ENCODE measurements at places on chromosomes 12 and 14.

GRCh38 chr12:111201036-111201435, 167.9 kb downstream of the PHETA1 start:
- H3K4me1 ChIP-seq: no peaks in the 10 kb centered on the region
- H3K36me3 ChIP-seq: no peaks in the 10 kb centered on the region
- H3K27me3 ChIP-seq: no peaks in the 10 kb centered on the region
- no peak for DNase-seq
- H3K4me3 ChIP-seq: no peak overlapping the region

DNA sequence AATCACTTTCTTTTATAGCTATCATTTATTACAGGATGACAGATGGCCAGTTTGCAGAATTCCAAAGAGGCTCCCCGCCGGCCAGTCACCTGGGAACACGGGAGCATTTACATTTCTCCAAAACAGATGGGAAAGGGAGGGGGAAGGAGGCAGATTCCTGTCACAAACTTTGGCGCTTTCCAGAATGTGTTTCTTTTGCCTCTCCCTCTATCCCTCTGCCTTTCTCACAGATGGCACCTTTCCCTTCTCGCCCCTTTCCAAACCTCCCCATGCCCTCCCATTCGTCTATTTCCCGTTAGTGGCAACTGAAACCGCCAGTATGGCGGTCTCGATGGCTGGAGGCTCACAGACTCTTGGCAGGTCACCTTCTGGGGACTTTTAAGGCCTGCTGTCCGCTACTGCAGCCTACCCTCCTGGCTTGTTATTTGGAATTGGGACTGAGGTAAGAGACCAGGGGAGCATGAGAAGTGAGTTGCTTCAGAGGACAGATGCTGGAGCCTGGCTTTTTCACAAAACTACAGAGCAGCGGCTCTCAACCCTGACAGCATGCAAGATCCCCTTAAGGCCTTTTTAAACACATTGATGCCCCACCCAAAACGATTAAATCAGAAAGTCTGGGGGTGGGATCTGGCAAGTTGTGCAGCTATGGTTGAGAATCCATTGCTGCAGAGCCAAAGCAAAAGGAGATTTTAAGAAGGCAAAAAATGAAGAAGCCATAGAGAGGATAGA, 161.5 kb upstream of the VASH1 start:
- no peaks in the 10 kb centered on the region for H3K36me3 ChIP-seq
- no peaks in the 10 kb centered on the region for H3K4me1 ChIP-seq
- no peaks in the 10 kb centered on the region for H3K27me3 ChIP-seq
- DNase-seq: no peak
- H3K27ac ChIP-seq: no peak overlapping the region

DNA sequence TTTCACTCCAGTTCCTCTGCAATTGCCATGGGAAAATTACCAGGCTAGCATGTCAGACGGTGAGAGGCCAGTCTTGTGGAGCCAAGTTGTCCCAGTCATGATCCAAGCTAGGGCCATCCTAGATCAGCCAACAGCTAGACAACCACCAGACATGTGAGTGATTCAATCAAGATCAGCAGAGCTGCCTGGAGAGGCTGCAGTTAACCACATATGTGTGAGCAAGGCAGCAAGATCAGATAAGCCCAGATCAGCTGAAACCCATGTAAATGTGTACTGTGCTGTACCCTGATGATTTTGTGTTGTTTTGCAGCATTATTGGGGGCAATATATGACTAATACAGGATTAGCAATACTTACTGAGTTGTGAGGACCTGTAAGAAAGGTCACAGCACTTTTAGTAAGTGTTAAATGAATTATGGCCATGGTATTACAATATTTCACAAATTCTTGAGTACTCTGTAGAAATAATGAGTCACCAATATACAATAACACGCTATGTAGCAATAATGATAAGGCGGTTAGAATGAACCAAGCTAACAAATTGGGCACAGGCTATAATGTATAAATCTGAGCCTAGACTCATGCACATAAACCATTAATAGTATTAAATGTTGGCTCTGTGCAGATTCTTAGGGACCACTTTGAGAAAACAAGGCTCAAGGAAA, 91.4 kb downstream of the SUDS3 start:
- H3K4me1 ChIP-seq: no peaks in the 10 kb centered on the region
- no peaks in the 10 kb centered on the region for H3K27me3 ChIP-seq
- H3K27ac ChIP-seq: no peak overlapping the region
- no peak overlapping the region for H3K4me3 ChIP-seq

- H3K4me3 ChIP-seq: no peak overlapping the region
- no peaks in the 10 kb centered on the region for H3K27me3 ChIP-seq
- H3K4me1 ChIP-seq: no peaks in the 10 kb centered on the region
These were observed 28.3 kb downstream of the VDR start for GRCh38 chr12:47876440-47876960.

DNA sequence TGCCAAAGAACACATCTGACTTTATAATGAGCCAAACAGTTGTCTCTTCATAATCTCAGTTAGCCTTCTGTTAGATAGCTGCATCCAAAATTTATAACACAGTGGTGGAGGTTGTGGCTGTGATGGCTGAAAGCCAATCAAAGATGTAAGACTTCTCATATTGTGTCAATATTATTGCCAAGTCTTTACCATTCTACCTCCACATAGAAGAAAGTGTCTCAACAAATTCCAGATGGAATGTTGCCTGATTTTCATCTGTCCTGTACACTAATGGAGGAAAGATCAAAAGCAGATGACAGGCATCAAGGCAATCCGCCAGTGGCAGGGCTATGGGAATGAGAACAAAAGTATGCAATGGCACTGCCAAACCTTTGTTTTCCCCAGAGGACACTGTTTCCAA, 813.1 kb upstream of the NOVA1 start:
- no peaks in the 10 kb centered on the region for H3K36me3 ChIP-seq
- H3K27me3 ChIP-seq: no peaks in the 10 kb centered on the region
- no peak for DNase-seq
- no peaks in the 10 kb centered on the region for H3K4me1 ChIP-seq

DNA sequence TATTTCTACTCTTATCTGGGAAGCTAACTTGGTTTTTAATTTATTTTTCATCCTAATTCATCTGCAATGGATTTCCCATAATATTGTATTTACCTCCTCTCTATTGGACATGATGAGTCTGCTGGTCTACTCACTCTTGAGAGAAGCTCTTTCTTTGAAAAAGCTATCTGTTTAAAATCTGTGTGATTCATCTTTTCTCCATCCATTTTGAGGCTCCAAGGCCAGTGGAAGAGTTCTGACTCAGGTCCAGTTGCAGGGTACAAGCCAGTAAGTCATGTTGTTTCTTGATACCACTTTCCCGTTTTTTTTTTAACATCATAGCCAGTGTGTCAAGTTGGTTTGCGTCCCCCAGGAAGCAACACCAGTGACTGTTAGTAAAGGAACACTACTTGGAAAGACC, 160.3 kb upstream of the BMP4 start:
- H3K27ac ChIP-seq: no peak overlapping the region
- no peaks in the 10 kb centered on the region for H3K4me1 ChIP-seq
- no peaks in the 10 kb centered on the region for H3K27me3 ChIP-seq
- no peak overlapping the region for H3K4me3 ChIP-seq
- no peaks in the 10 kb centered on the region for H3K36me3 ChIP-seq

GRCh38 chr14:23881282-23881681, 72.3 kb upstream of the DHRS4 start:
- no peak for DNase-seq
- no peak overlapping the region for H3K27ac ChIP-seq
- H3K4me1 ChIP-seq: no peaks in the 10 kb centered on the region
- H3K27me3 ChIP-seq: no peaks in the 10 kb centered on the region
- H3K4me3 ChIP-seq: no peak overlapping the region
- H3K36me3 ChIP-seq: no peaks in the 10 kb centered on the region

- no peaks in the 10 kb centered on the region for H3K4me1 ChIP-seq
- no peak overlapping the region for H3K4me3 ChIP-seq
- H3K27ac ChIP-seq: no peak overlapping the region
These were observed 20.3 kb upstream of the ADGRD1 start for GRCh38 chr12:130933269-130933995.

GRCh38 chr12:129079719-129080118, 226.4 kb downstream of the GLT1D1 start:
- H3K4me3 ChIP-seq: no peak overlapping the region
- H3K36me3 ChIP-seq: no peaks in the 10 kb centered on the region
- no peaks in the 10 kb centered on the region for H3K27me3 ChIP-seq
- H3K27ac ChIP-seq: no peak overlapping the region

- no peaks in the 10 kb centered on the region for H3K36me3 ChIP-seq
- H3K4me1 ChIP-seq: no peaks in the 10 kb centered on the region
- no peak overlapping the region for H3K4me3 ChIP-seq
- no peak overlapping the region for H3K27ac ChIP-seq
- no peak for DNase-seq
These were observed 47.6 kb downstream of the NINJ2 start for GRCh38 chr12:615620-616019.

- no peak overlapping the region for H3K4me3 ChIP-seq
- H3K27ac ChIP-seq: no peak overlapping the region
- H3K36me3 ChIP-seq: peaks cover 60% of the 10 kb centered on the region
- H3K27me3 ChIP-seq: no peaks in the 10 kb centered on the region
These were observed 46.9 kb downstream of the RAD52 start for GRCh38 chr12:902581-902980.

GRCh38 chr12:10027721-10028120, 2.8 kb upstream of the CLEC9A start:
- H3K4me3 ChIP-seq: no peak overlapping the region
- no peaks in the 10 kb centered on the region for H3K27me3 ChIP-seq
- DNase-seq: no peak

DNA sequence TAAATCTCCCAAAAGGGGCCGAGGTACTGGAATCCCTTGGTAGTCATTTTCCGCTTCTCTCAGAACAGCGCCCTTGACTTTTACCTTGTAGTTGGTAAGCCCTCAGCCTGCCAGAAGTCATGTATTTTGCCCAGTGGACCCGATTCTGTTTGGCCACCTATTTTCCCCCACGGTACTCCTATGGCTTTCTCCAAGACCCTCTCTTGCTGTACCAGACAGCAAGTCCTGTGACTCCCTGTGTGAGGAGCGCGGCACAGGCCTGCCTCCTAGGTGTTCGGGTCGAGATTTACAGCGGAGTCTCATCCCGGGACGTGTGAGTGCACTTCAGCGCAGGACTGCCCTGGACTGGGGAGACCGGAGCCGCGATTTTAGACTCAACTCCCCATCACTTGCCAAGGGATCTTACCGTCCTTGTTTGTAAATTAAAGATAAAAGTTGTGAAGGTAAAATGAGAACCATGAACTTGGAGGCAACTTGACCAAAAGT, 1.1 kb upstream of the MBD6 start:
- H3K36me3 ChIP-seq: peaks cover 25% of the 10 kb centered on the region
- H3K4me1 ChIP-seq: peaks cover 29% of the 10 kb centered on the region
- H3K27ac ChIP-seq: peak overlapping the region; percentile 97
- H3K4me3 ChIP-seq: peak overlapping the region; percentile 81
- H3K27me3 ChIP-seq: no peaks in the 10 kb centered on the region
- no peak for DNase-seq

DNA sequence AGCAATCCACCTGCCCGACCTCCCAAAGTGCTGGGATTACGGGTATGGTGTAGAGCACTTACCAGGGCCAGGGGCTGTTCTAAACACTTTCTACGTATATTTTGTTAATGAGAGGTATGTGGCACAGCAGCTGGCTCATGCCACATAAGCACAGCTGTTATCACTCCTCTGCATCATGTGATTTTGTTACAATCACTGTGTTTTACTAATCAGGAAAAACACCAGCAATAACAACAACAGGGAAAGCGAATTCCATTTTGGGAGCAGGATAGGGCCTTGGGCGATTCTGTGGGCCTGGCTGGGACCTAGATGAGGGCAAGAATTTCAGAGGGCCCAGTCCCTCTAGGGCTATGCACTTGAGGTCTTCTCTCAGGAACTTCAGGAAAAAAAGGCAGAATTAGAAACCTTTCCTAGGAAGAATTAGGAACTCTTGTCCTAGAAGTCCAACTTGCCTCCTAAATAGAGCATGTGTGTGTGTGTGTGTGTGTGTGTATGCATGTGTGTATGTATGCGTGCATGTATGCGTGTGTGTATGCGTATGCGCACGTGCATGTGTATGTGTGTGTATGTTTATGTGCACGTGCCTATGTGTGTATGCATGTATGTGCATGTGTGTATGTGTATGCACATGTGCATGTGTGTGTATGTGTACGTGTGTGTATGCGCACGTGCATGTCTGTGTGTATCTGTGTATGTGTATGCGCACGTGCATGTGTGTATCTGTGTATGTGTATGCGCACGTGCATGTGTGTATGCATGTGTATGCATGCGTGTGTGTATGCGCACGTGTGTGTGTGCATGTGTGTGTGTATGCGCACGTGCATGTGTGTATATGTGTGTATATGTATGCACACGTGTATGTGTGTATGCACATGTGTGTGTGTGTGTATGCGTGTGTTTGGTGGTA, 41.8 kb upstream of the CORO1C start:
- no peak overlapping the region for H3K27ac ChIP-seq
- no peaks in the 10 kb centered on the region for H3K36me3 ChIP-seq
- no peaks in the 10 kb centered on the region for H3K27me3 ChIP-seq

DNA sequence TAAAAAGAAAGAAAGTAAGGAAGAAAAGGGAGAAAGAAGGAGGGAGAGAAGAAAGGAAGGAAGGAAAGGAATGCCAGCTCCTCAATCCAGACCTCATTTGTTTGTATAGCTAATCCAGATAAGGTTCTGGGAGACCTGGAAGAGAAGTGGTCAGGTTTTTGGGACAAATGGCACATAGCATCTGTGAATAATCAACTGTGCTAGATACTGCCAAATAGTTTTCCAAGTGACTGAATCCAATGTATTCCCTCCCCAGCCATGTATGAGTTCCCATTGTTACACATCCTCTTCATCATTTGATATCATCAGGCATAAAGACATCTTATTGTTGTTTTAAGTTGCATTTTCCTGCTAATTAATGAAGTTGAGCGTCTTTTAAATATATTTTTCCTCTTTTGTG, 18.6 kb upstream of the PTGR2 start:
- H3K27me3 ChIP-seq: no peaks in the 10 kb centered on the region
- H3K4me1 ChIP-seq: no peaks in the 10 kb centered on the region
- no peaks in the 10 kb centered on the region for H3K36me3 ChIP-seq
- no peak overlapping the region for H3K27ac ChIP-seq
- H3K4me3 ChIP-seq: no peak overlapping the region
- peak; percentile 13 for DNase-seq

DNA sequence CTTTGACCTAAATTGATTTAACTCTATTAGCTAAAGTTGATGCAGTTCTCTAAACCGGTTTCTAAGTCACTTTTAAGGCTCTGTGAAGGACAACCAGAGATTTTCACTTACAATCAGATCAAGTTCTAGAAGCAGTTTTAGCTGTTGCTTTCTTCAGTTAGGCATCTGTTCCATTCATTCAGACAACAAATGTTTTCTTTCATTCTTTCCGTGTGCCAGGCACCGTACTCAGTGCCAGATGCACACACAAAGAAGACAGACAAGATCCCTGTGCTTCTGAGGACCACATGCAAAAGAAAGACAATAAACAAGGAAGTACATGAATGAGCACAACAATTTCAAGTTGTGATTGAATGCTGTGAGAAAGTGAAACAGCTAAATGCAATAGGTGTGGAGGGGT, 11.1 kb upstream of the EGLN3 start:
- DNase-seq: no peak
- no peaks in the 10 kb centered on the region for H3K36me3 ChIP-seq
- H3K27me3 ChIP-seq: no peaks in the 10 kb centered on the region
- H3K4me3 ChIP-seq: no peak overlapping the region
- no peak overlapping the region for H3K27ac ChIP-seq

- H3K27ac ChIP-seq: no peak overlapping the region
- H3K4me1 ChIP-seq: no peaks in the 10 kb centered on the region
- H3K27me3 ChIP-seq: no peaks in the 10 kb centered on the region
- no peak for DNase-seq
These were observed 1315.3 kb downstream of the TMEM121 start for GRCh38 chr14:106841701-106842100.

Data from ascending aorta (tissue), 2 donors.